AG08396 (cell line): ENCODE measurements at places on chromosomes 5 and 9.
A peak's percentile ranks its signal among the peaks of the same experiment; 100 is the strongest.

GRCh38 chr5:148374690-148375360 lies 8.9 kb upstream of the FBXO38 start:
- DNase-seq = peak; percentile 65

DNA sequence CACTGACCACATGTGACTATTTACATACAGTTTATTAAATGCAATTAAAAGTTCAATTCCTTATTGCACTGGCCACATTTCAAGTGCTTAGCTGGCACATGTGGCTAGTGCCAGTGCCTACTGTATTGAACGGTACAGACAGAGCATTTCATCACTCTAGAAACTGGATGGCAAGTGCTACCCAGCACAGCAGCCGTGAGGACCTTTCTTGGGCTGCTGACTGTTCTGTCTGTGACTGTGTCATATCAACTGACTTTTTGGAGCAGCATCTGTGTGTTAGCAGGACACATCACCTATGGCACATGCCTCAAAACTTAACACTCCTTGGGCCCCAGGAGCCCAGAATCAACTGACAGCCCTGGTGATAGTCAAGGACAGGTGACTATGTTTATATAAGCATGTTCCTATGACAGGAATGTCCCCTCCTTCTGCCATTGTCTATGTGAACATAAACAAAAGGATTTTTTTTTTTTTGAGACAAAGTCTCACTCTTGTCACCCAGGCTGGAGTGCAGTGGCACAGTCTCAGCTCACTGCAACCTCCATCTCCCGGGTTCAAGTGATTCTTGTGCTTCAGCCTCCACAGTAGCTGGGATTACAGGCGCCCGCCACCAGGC lies 8.9 kb downstream of the IRF1 start:
- no peak for DNase-seq

DNA sequence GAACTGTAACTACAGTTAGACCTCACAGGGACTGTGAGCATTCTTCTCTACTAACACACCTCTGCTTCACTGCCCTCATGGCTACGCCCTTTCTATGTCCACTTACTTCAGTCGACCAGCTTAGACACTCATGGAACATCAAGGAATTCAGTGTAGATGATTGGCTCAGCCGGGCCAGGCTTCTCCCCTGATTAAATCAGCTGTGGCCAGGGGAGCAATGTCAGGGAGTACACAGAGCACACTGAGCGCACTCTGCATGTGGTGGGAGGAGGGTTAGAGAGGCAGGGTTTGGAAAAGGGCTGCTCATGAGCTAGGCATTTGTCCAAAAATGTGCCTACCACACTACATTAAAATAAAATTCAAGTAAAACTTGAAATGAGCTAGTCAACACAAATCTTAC lies 400.5 kb downstream of the ARRDC3 start:
- no peak for DNase-seq

DNA sequence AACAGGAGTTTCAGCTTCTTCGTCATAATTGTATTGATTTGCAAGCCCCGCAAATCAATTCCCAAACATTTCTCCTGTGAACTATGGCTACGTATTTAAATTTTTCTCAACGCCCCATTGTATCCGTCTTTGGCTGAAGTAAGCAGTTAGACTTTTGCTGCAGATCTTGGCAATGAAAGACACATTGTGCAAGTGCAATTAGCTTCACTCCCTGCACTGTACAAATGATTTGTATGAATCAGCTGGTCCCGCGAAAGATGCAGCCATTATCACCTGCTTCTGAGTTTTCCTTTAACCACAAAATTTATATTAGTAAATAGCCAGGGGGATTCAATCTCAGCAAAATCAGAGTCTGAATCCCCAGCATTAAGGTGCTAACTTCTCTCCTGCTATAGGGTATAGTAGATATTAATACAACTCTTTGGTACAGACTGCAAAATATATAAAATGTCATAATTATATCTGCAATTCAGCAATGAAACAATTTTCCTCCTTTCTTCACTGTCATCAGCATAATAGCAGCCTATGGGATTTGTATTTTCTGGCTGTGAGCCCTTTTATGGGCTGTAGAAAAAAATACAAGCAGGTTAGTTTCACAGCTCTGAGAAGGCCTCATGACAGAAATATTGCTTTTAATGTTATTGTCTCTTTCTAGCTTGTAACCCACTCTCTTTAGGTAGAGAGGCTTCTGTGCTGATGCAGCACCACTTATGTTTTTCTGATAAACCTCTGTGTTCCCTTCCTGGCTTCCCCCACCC lies 68.4 kb upstream of the SMARCA2 start:
- DNase-seq = no peak

GRCh38 chr5:145960848-145961600 lies 24.6 kb downstream of the SH3RF2 start:
- no peak for DNase-seq

DNA sequence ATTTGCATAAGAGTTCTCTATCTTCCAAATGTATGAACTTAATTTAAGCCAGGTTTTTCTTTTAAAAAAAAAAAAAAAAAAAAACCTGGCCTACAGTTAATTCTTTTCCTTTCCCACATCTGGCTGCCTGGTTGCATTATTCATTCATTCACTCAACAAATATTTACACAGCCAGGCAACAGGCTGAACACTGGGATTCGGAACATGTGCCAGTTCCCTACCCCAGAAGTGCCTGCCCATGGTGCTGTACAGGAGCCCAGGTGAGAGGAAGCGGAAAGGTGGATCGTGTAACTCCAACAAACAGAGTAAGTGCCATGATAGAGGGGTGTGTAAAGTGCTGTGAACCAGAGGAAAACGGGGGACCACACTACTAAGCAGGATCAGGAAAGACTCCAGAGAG lies 93.6 kb downstream of the CDK5RAP2 start:
- DNase-seq = peak; percentile 34

DNA sequence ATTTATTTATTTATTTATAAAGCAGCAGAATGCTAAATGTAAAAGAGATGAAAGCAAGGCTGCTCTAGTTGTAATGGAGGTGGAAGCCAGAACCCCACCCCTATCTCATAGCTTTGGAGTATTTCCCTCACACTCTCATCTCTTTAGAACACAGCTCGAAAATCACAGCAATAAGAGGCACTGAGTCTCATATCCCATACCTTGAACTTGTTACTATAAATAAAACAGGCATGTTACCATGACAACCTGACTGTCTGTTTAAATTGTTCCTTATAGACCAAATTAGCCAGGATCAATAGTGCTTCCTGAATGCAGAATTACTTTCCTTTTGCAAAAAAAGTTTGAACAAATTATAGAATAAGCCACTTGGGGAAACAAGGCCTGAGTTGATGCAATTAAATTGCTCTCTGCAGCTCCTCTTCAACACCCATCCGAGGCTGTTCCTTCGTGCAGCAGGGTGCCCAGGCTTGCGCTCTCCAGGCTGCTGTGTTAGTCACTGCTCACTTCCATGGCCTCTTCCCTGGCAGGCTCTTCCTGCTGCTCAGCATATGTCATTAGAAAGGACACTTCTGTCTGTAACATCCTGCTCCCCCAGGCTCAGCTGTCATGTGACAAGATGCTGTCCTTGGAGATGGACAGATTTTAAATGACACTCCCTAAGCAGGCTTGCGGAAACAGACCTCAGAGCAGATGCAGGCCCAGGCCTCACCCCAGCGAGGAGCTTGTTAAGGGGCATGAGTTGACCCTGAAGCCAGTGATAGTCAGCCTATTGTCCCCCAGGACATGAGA lies 120.2 kb downstream of the CARTPT start:
- DNase-seq = no peak
